ENCODE measurements at places on chromosomes 11 and 22. TPM values are rescaled to one million over a fixed set of nuclear protein-coding genes. Genes with fewer than 3 reads are reported as not detected.
A peak's percentile ranks its signal among the peaks of the same experiment; 100 is the strongest.

GRCh38 chr22:24968066-24968561 is 15.6 kb downstream of the KIAA1671 start:
- no peak for DNase-seq

GRCh38 chr11:90512846-90513245 is 290.0 kb upstream of the CHORDC1 start:
- no peak for DNase-seq

- no peak for DNase-seq
These were observed 133.4 kb downstream of the DBX1 start for GRCh38 chr11:20026629-20027555.

The DCDC1 gene
- total RNA-seq: 0.15 TPM

The OR5P2 gene
- not detected for total RNA-seq

DNA sequence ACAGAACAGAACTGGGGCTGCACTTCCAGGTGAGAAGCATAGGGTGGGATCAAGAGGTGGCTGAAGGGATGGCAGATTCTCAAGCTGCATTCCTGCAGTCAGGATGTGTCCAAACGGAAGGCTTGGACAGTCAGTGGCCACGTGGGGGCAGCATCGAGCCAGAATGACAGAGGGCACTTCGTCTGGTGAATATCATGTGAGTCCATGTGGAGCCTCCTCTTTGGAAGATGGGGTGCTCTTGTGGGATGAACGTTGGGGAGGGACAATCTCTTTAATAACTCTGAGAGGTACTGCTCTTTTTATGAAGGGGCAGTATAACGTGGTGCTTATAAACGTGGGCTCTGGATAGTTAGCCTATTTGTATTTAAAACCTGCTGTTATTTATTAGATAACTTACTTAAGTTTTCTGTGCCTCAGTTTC is 154.9 kb upstream of the NAV2 start:
- DNase-seq: peak; percentile 87

DNA sequence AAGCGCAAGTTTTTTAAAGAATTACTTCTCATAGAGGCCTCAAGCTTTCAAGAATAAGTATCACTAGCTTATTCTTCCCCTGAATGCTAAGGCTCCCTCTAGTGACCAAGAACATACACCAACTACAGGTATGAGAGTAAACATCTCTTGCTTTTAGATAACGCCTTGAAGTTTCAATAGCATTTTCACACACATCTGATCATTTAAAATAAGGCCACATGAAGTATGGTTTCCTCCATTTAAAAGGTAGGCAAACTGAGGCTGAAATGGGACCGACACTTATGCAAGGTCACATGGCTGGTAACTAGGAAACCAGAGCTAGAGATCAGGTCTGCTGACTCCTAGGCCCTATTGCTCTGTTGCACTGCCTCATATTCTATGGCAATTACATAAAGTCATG is 66.5 kb downstream of the CCDC34 start:
- no peak for DNase-seq

DNA sequence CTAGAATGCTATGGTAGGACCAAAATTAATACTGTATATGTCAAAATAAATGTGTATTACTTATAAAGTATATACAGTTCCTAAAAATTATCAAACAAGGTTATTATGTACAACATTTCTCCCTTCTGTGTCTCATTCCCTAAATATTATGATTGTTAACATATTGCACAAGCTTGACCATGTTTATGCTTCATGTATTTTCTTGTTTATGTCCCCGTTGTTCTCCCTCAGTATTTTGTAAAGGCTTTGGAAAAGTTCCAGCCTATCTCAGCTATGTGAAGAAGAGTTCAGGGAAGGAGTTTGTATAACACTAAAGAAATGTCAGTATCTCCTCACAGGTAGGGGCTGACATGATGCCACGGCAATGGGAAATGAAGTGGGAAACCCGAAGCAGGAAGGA is 19.6 kb downstream of the ADM start:
- DNase-seq: no peak

DNA sequence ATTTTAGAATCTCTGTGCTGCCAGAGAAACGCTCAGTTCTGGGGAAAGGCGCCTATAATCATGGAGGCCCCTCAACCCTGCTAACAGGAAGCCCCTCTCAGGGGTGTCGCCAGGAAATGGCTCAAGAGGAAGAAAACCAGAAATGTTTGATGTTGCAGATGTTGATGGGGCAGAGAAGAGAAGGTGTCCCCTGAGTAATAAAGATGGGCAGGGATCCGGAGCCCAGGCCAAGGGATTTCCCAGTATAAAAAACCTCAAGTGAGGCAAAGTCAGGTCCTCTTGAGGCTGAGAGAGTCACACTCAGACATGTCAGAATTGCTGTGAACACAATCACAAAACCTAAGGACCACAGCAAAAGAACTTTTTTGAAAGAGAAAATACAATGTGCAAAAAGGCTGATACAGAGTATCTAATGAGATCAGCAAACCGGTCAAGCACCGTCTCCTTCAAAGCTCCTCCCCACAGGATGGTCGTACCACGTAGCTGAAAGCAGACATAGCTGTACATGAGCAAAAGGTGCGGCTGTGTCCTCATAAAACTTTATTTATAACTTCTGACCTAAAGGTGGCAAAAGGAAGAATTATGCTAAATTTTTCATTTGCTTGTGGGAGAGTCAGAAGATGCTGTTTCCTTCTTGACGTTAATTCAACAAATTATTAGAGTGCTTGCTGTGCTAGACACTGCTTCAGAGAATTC is 12.2 kb downstream of the MOV10L1 start:
- no peak for DNase-seq

The B4GALNT4 gene
- 0.39 TPM for total RNA-seq

- no peak for DNase-seq
These were observed 21.8 kb downstream of the MYO7A start for GRCh38 chr11:77149716-77150392.

The CDC42BPG gene
- total RNA-seq: 0.33 TPM

- DNase-seq: peak; percentile 78
These were observed 731 bp downstream of the GSTP1 start for GRCh38 chr11:67584205-67584880.

The FGF19 gene
- total RNA-seq: not detected

The PKDREJ gene
- total RNA-seq: 0.04 TPM

The C11orf24 gene
- 20.4 TPM for total RNA-seq

The OR8D1 gene
- total RNA-seq: not detected

DNA sequence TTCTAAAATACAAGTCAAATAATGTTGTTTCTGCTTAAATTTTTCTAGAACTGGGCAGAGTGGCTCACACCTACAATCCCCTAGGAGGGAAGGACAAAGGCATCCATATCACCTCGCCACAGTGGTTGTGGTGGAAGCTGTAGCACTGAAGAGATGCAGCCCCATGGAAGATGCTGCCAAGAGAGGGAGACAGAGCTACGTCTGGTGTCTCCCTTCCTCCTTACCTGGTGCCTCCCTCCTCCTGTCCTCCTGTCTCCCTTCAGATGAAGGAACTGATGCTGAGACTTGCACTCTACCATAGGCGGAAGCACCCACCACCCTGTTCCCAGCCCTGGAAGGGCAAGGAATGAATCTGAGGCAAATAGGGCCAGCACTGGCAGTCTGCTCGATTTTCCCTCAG is 22.3 kb downstream of the MMP27 start:
- DNase-seq: no peak

GRCh38 chr11:60972182-60973030 is 926 bp downstream of the CD6 start:
- no peak for DNase-seq

DNA sequence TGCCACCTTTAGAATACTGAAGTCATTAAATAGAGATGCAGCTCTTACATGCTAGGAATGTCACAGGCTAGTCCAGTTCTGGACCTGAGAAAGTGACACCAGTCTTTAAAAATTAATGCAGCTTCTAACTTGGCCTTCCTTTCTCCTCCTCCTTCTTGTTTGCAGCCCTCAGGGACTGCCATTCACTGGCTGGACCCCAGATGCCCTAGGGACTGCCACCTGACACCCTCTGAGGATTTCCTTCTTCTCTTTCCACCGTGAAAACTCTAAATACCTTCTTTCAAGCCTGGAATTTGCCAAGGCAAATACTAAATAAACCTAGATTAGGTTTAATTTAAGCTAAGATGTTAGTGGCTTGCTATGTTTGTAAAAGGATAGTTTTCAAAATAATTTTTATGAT is 78.4 kb downstream of the MUC15 start:
- no peak for DNase-seq
